HTR-8/SVneo (cell line): ENCODE measurements at places on chromosomes 3 and 15.
A peak's percentile ranks its signal among the peaks of the same experiment; 100 is the strongest.

GRCh38 chr3:171286580-171287249 lies 173.5 kb downstream of the TNIK start:
- no peak for DNase-seq

- no peak for DNase-seq
These were observed 136.9 kb downstream of the PDE8A start for GRCh38 chr15:85118581-85118980.

GRCh38 chr3:10508619-10509260 lies 3.4 kb upstream of the ATP2B2 start:
- DNase-seq, result no peak

GRCh38 chr3:40588406-40588805 lies 63.6 kb downstream of the ZNF621 start:
- no peak for DNase-seq

DNA sequence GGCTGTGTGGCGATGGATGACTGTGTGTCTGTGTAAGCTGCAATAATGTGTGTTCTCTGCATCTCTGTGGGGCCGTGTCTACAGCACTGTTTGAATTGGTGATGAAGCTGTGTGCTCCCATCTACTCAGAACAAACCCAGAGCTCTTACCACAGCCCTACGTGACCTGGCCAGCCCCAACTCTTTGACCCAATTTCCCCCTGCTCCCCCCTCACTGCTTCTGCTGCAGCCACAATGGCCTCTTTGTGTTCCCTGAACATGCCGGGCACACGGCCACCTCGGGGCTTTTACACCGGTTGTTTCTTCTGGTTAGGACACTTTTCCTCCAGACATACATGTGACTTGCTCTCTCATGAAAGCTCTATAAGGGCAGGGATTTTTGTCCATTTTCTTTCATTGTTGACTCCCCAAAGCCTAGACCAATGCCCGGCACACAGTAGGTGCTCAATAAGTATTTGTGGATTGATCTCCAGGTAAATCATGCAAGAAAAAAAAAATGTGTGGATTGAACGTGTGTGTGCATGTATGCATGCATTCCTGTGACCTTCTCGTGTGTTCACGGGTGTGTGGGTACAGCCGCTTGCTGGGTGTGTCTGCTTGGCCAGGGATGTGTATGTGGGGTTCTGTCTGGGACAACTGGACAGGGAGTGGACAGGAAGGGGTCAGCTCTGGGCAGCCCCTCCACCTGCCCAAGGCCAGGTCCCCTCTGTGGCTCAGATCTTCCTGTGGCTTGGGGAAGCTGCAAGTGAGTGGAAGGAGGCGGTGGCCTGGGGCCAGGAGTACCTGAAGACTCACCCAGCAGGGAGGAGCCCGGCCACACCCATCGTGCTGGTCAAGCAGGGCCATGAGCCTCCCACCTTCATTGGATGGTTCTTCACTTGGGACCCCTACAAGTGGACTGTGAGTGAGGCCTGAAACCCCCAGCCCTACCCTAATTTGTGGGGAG lies 14.8 kb downstream of the VILL start:
- DNase-seq, result no peak

- no peak for DNase-seq
These were observed 11.1 kb downstream of the SLC24A1 start for GRCh38 chr15:65632780-65633375.

DNA sequence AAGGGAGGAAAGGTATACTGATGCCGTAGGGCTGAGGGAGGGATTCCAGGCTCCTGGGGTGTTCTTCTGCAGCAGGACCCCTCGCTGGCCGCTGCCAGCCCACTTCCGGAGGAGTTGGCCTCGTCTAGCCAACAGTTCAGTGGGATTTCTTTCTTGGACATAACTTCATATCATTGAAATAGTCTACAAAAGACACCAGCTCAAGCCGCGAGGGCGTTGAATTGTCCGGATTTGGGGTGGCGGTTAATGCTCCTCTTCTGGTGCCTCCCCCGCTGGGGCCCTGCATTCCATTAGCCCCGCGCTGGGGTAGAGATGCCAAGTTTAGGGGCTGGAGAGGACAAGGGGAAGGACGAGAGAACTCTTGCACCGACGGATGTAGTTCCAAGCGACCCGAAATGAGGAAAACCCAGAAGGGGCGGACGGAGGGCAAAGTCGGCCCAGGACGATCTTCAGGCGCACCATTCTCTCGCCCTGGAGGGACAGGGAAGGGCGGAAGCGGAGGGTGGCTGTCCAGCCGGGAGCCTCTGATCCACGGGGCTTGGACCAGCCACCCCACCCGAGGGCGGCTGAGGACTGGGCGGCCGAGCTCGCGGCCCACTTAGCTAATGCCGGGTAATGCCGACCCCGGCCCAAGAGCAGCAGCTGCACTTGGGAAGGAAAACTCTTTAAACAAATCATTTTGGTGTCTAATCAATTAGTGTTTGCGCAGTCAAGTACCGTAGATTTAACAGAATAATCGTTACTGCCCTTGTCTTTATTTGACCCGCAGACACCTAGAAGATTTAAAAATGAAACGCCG lies 4.7 kb upstream of the ONECUT1 start:
- DNase-seq, result no peak

GRCh38 chr3:100043271-100043670 lies 71.0 kb downstream of the FILIP1L start:
- no peak for DNase-seq

- no peak for DNase-seq
These were observed 16.6 kb upstream of the RPLP1 start for GRCh38 chr15:69435985-69436384.

GRCh38 chr3:158727206-158728060 lies 4.8 kb downstream of the RARRES1 start:
- peak; percentile 58 for DNase-seq

DNA sequence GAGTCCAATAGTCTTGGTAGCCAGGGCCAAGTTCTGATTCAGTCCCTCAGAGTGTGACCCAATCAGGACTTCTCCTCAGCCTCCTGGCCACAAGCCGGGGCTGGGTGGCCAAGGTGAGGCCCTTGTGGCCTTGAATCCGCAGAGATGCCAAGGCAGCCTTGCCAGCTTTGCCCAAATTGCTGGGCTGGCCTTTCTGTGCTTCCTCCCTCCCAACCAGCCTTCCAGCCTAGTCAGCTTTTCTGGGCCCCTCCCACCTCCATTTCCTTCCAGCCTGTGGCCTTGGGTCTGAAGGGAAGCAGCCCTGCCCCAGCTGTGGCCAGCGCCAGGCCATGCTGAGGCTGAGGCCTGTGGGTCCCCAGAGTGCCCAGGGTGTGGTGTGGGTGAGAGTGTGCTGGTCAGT lies 34.3 kb upstream of the ANKDD1A start:
- DNase-seq, result no peak

DNA sequence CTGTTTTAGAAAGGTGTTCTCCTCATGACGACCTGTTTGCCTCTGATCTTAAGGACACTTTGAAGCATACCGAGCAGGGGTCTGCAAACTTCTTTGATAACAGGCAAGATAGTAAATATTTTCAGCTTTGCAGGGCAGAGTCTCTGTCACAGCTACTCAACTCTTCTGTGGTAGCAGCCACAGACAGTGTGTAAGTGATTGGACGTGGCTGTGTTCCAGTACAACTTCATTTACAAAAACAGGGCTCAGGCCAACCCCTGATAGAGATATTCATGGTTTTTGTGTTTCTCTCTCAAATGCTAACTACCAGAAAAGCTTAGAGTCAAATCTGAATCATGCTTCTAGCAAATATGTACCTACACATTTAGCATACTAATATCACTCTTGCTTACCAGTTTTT lies 51.5 kb downstream of the TGFBR2 start:
- DNase-seq, result no peak

GRCh38 chr3:70554170-70554569 lies 241.7 kb upstream of the MDFIC2 start:
- no peak for DNase-seq

DNA sequence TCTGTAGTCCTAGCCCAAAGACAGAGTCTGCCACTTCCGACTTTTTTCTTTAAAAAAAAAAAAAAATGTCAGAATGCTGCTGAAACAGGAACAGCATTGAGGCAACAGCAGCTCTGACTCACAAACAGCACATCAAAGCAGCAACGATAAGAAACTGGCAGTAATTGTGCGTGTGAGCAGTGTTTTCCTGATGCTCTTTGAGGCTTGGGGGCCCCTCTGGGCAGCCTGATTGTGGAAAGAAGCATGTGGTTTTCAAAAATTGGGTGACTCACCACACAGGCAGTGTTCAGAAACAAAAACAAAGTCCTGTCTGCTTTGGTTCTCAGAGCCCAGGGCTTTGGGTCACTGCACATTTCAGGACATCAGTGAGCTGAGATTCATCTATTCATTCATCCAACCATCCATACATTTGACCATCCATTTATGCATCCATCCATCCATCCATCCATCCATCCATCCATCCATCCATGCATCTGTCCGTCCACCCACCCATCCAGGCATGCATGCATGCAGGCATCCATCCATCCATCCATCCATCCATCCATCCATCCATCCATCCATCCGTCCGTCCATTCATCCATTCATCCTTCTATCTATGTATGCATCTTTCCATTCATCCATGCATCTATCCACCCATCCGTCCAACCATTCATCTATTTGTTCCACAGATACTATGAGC lies 308.4 kb downstream of the RPLP1 start:
- DNase-seq, result peak; percentile 92

GRCh38 chr15:36067483-36068274 lies 511.7 kb upstream of the CDIN1 start:
- DNase-seq, result no peak

GRCh38 chr3:15300323-15301078 lies 31.9 kb downstream of the SH3BP5 start:
- DNase-seq, result peak; percentile 66

DNA sequence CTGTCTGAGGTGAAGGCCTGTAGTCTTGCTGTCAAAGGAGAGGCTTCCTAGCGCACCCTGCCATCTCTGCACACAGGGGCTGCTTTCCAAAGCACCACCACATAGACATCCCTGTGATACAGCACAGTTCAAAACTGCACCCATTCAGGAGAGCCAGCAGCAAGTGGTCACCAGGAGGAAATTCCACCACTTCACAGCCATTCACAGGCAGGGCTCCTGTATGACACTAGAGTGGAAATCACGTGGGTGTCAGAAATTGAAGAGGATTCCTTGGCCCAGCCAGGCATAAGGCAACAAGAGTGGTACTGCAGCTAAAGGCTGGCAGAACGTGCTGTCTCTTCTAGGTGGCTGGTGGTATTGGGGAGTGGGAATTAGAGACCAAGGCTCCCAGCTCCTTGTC lies 102.8 kb downstream of the RFTN1 start:
- DNase-seq, result no peak

GRCh38 chr15:63045879-63046278 lies 3.3 kb downstream of the TPM1 start:
- DNase-seq, result no peak

GRCh38 chr3:66413151-66413751 lies 87.6 kb downstream of the LRIG1 start:
- DNase-seq, result peak; percentile 36

DNA sequence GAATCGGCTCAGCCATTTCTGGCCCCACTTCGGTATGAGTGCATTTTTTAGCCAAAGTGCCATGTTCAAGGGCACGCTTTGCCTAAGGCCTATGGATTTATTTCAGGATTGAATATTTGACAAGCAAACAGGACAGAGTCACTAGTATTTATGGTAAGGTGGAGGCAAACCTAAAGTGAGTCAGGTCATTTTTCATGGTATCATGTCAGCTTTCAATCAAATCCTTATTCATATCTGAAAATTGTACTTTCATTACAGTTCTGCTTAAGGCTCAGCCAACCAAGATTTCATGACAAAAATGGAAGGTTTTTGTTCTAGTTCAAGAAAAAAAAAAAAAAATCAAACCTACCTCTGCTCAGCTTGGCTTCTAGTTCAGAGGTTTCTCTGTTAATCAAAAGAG lies 30.5 kb upstream of the ICE2 start:
- no peak for DNase-seq

DNA sequence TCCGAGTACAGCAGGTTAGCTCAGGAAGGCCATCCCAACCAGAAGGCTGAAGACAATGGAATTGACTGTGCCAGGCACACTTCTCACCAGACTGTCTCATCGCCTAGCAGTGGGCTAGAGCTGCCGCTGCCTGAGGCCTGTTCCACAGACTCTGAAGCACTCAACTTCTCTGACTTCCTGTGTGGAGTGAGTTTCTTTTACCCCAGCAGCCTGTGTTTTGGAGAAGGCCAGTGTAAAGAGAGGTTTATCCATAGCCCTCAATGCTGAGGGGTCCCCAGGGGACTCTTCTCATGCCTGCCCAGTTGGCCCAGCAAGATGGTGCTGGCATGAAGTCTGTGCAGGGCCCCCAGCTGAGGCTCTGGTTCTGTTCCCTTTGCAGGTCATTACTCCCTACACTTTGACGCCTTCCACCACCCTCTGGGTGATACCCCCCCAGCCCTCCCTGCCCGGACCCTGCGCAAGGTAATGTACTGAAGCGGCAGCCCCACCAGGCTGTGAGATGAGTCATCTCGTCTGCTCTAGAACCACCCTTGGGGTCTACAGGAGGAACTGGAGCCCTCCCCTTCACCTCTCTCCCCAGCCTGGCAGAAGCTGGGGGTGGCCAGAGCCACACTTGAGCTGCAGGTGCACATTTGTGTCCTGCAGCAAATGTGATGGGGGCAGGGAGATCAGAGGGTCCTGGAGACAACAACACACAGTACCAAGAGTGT lies 5.2 kb upstream of the MANF start:
- DNase-seq, result no peak

DNA sequence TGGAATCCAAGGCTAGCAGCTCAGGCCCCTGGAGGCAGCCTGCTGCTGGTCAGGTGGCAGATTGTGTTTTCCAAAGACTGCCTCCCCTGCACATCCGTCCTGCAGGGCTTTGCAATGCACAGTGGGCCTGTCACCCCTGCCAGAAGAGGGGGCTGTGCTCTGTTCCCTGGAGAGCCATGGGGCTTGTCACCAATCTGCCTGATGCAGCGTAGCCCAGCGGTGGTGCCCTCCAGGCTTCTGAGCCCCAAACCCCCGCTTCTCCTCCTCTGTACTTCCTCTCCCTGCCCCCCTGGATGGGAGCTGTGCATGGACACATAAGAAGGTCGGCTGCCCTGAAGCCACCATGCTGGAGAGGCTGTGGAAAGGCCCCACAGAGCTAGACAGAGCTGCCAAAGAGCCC lies 10.0 kb upstream of the PLXNA1 start:
- no peak for DNase-seq

- DNase-seq, result no peak
These were observed 118.8 kb downstream of the ECT2 start for GRCh38 chr3:172869368-172869771.

GRCh38 chr3:59565125-59565524 lies 515.3 kb upstream of the CFAP20DC start:
- no peak for DNase-seq

GRCh38 chr3:126533506-126533905 lies 9.6 kb downstream of the CHST13 start:
- no peak for DNase-seq

GRCh38 chr15:64460724-64461720 lies 644 bp downstream of the ZNF609 start:
- DNase-seq, result peak; percentile 65
